Stimulated activated CD8-positive, alpha-beta memory T cell treated with anti-CD3 and anti-CD28 coated beads, Interleukin-15, amount 100 ng/mL, for 24 hours (primary cell): ENCODE measurements at places on chromosomes 1 and 21.

DNA sequence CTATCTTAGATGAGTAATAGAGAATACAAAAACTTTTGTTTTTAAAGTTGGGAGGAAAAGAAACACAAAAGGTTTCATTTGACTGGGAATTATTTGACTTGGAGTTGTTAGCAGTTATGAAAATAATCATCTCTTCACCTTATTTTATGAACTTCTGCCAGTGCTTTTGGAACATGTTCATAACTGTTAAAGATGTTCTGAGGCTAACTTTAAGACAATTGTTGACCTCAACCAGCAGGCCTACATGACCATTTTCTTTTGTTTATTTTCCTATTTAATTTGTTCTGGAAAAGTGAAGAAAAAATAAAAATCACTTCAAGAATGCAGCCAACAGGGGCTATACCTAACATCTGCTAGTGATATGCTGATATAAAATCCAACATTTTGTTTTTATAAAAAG, 37.4 kb downstream of the JAM2 start:
- DNase-seq: no peak

- no peak for DNase-seq
These were observed 498 bp downstream of the GNAT2 start for GRCh38 chr1:109618661-109619575.

- no peak for DNase-seq
These were observed 833 bp upstream of the RCOR3 start for GRCh38 chr1:211258310-211258755.

DNA sequence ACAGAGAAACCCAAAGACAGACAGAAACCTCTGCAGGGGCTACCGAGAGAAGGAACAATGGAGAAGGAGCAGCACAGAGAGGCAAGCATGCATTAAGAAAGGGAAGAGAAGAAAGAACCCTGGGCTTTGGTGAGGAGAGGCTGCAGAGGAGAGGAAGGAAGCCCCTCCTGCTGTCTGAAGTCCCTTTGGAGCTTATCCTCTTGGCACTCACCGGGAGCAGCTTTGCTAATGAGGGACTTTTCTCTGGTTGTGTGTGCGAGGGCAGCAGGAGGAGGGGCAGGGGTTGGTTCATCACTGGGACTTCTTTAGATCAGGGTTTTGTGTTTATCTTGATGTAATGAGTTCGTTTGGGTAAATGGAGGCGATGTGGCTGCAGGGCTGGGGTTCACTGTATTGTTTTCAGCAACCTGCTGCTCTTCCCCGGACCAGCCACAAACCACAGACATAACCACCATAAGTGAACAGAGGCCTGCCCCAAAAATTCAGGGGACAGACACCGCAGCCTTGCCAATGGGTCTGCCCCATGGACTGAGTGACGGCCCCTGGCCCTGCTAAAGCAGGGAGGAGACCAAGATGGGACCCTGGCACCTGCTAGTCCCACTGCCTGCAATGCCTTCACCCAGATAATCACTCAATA, 100.6 kb downstream of the KCND3 start:
- DNase-seq: no peak
